ENCODE measurements at places on chromosomes 6 and 20.

DNA sequence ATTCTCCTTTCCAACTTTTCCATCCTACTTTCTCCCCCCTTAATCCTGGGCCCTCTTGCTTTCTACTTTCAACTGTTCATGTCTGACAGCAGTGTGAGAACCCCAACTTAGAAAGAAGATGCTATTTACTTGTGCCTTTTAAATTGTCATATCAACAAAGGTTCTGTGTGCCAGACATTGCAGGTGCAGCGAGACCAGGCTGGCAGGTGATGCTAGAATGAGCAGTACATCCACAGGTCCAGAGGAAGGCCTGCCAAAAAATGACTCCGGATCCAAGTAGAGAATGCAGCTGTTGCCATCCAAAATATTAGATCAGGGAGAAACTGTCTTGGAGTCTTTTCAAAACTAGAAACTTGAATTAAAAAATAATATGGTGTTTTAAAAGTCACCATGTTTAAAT is 510.5 kb downstream of the LMBRD1 start:
- DNase-seq: no peak

DNA sequence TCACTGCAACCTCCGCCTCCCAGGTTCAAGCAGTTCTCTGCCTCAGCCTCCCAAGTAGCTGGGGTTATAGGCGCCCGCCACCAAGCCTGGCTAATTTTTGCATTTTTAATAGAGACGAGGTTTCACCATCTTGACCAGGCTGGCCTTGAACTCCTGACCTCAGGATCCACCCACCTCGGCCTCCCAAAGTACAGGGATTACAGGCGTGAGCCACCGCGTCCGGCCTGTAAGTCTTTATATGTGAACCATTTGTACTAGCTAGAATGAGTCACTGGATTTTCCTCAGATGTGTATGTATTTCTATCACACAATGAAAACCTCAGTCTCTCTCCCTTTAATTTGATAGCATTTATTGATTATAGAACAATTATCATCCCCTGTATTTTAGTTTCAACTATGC is 34.0 kb downstream of the ITCH start:
- peak; percentile 51 for DNase-seq

GRCh38 chr6:125558241-125558843 is 191.1 kb upstream of the HEY2 start:
- DNase-seq: no peak

GRCh38 chr6:147103694-147104093 is 100.5 kb upstream of the STXBP5 start:
- no peak for DNase-seq

GRCh38 chr6:157143890-157144798 is 179.2 kb downstream of the TMEM242 start:
- DNase-seq: no peak

- DNase-seq: no peak
Observed at GRCh38 chr6:89797317-89797716, 22.3 kb downstream of the MDN1 start.

- DNase-seq: no peak
Observed at GRCh38 chr6:129111346-129111745, 228.4 kb downstream of the LAMA2 start.

GRCh38 chr20:9809271-9809670 is 29.6 kb downstream of the PAK5 start:
- no peak for DNase-seq

DNA sequence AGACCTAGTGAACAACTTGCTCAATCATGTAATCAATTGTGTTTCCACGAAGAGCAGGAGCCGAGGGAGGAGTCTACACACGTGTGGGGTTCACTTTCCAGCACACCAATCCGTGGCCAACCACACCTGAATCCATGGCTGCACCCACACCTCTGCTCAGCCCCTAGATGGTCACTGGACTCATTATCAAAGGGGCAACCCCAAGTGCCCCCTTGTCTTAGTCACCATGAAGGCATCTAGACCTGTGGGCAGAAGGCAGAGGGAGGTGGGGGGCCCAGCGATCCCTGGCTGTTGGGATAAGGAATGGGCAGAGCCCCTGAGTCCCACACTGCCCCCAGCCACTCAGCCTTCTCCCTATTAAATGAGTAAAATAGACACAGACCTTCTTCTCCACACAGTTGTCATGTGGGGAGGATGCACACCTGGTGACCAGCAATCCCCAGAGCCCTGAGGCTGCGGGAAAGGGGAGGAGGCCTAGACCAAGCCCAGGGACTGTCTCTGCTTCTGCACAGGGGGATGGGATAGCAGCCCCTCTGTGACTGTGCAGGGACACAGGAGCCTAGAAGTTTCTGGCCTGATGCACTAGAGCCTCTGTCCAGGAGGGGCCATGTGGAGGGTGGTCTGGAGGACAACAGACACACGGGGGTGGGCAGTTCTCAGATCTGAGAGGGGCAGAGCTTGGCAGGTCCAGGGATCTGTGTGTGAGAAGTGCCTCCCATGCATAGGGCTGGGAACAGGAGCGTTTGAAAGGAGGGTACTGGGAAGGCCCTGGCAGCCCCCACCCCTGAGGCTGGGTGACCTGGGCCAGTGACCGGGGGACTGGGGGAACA is 1.9 kb upstream of the RAET1L start:
- no peak for DNase-seq

GRCh38 chr6:18533793-18534192 is 146.6 kb downstream of the RNF144B start:
- no peak for DNase-seq

- DNase-seq: no peak
Observed at GRCh38 chr6:43005844-43006243, 7.9 kb downstream of the MEA1 start.

GRCh38 chr6:129890164-129890563 is 29.0 kb upstream of the TMEM244 start:
- no peak for DNase-seq

DNA sequence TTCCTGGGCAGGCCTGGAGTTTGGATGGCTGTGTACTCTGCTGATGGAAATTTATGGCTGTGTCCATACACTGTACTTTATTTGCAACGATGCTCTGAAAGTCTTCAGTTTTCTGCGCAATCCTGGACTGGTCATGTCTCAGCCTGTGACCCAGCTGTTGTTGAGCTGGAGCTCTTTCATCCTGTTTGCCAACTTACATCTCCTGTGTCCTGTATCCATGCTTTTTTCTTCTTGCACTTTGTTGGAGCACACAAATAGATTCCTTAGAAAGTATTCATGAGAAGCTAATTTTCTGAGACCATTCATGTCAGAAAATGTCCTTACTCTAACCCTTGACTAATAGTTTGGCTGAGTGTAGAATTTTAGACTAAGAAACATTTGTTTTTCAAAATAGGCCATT is 251.2 kb downstream of the BCKDHB start:
- no peak for DNase-seq

GRCh38 chr6:88474720-88475119 is 308.6 kb upstream of the CNR1 start:
- DNase-seq: no peak

GRCh38 chr6:208938-209337 is 83.3 kb upstream of the DUSP22 start:
- no peak for DNase-seq

GRCh38 chr6:104969785-104970581 is 13.1 kb downstream of the LIN28B start:
- no peak for DNase-seq

DNA sequence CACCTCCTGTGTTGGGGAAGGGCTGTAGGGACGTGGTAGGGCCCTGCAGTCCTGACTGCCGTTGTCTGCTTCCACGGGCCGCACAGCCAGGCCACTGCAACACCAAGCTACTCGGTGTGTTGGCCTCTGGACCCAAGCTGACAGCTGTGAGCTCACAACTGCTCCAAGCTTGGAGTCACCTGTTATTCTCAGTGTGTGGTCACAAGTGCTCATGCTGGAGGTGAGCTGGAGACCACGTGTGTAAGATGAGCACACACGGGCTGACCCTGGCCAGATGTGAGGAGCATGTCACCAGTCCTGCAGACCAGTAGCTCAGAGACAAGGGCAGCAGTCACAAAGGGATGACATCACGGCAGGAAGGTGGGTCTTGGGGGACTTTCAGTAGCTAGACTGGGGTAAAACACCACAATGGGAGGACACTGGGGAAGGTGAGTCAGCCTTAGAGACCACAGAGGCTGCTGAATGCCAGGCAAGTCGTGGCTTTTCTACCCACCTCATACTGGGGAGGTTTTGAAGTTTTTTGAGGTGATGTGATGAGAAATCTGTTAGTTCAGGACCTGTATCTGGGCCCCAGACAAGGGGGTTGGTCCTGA is 87.3 kb downstream of the FAM120B start:
- DNase-seq: no peak

GRCh38 chr20:48460681-48461080 is 367.1 kb downstream of the PREX1 start:
- no peak for DNase-seq

DNA sequence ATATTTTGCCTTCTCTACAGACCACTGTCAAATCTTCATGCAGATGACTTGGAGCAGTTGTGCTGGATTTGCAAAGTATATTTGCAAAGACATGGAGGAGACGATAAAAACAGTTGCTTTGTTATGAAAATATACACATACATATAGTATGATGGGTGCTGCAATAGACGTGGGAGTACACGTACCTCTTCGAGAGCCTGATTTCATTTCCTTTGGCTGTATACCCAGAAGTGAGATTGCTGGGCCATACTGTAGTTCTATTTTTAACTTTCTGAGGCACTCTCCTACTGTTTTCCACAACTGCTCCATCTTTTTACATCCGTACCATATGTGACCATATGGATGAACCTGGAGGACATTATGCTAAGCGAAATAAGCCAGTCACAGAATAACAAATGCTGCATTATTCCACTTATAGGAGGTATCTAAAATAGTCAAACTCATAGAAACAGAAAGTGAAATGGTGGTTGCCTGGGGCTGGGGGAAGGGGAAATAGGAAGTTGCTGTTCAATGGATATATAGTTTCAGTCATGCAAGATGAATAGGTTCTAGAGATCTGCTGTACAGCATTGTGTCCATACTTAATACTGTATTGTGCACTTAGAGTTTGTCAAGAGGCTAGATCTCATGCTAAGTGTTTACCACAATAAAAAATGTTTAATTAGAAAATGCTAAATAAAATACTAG is 223.8 kb downstream of the HAO1 start:
- no peak for DNase-seq

DNA sequence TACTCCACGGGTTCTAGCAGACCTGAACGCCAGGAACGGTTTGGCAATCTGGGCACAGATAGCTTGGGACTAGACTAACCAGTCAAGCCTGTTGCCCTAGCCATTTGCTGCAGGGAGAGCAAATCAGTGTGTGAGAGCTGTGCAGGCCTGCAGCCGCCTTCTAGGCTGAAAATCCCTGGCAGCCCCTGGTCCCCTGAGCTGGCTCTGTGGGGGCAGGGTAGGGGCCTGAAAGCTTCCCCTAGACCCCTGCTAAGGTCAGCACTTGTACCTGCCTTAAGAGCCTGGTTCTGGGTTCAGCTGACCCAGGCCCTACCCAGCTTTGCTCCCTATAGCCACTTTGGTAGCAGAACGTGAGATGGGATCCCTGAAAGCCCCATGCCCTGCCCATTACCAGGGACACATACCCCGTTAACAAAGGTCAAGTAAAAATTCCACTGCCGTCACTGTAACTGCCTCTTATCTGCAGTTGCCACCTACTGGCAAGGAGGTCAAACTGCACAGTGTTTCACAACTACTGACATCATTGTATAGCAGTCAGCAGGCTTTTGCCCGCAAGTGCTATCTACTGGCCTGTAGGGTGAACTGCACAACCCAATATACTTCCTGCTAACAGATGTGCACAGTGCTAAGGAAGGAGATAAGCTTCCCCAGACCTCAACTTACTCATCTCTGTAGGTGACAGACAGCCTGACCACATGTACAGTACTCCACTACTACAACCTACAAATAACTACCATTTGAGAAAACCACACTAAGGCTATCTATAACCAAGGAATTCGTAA is 95.1 kb upstream of the OLIG3 start:
- DNase-seq: no peak

GRCh38 chr6:3911130-3911529 is 62.0 kb downstream of the FAM50B start:
- no peak for DNase-seq

- no peak for DNase-seq
Observed at GRCh38 chr20:32839227-32839981, 19.3 kb upstream of the EFCAB8 start.

GRCh38 chr6:88989215-88989614 is 25.8 kb upstream of the RNGTT start:
- no peak for DNase-seq

- no peak for DNase-seq
Observed at GRCh38 chr20:40072907-40073306, 616.1 kb downstream of the MAFB start.

GRCh38 chr6:9523462-9523861 is 891.4 kb downstream of the TFAP2A start:
- no peak for DNase-seq

DNA sequence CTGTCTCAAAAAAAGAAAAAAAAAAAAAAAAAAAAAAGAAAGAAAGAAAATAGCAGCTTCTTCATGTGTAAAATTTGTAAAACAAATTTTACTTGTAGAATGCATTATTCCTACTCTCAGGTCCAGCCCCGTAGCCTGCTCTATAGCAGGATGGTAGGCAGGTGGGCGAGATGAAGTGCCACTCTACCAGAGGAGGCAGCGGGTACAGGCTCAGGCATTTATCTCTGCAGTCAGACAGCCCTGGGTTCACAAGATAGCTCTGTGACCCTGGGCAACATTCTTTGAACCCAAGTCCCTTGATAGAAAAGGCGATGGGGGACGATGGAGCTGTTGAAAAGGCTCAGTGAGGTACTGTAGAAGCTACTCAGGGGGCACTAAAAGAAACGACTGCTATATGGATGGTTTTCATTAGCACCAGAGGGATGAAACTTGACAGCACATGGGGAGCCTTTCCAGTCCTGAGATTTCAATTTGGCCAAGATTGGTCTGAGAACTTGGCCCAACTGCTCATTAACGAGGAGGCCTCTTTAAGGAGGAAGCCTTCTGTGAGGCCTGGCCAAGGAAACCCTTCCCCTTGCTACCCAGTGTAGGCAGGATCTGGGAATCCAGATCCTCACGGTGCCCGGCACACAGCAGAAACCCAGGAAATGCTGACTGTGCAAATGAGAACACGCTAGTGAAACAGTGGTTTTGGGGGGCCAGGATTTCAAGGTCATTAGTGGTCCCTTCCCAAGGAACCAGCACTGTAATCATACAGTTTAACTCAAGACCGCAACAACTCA is 63.1 kb downstream of the MYH7B start:
- DNase-seq: no peak

- no peak for DNase-seq
Observed at GRCh38 chr6:115524821-115525220, 535.9 kb downstream of the FRK start.

DNA sequence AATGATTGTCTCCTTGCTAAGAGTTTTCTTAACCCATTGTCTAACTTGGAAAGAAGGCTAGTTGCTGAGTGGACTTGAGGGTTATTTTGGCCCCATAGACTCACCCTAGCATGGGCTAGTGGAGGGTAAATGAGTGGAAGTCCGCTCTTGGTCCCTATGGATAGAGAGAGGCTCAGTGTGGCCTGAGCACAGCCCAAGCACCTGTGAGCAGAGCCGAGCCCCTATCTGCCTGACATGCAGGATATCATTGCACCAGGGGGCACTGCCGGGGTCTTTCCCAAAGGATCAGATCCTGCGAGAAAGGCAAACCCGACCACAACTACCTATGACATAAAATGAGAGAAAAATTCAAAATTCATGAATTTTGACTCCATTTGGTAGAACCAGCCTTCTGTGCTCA is 70.6 kb upstream of the GGTLC1 start:
- no peak for DNase-seq

GRCh38 chr6:144405163-144405562 is 120.0 kb downstream of the UTRN start:
- DNase-seq: no peak

Measured in chondrocyte (in vitro differentiated cells).